H54 (cell line): ENCODE measurements at places on chromosomes 4 and X.

GRCh38 chr4:98519268-98519977, 139.0 kb downstream of the TSPAN5 start:
- no peak for DNase-seq

DNA sequence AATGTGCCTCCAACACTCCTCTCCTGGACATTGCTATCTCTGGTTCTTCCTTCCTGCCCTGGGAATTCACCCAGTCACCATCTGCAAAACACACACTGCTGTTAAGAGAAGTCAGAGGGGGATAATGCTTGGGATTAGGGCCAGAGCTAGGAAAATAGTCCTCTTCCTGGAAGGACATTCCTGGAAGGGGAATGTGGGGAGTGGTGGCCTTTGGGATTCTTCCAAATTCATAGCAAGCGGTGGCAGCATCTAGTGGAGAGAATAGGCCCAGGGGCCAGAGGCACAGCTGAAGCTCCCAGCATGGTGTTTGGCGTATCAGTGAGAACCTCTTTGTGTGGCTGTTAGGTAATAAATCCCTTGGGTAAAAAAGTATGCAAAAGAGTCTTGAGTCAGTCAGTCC, 34.3 kb downstream of the SHROOM4 start:
- no peak for DNase-seq

DNA sequence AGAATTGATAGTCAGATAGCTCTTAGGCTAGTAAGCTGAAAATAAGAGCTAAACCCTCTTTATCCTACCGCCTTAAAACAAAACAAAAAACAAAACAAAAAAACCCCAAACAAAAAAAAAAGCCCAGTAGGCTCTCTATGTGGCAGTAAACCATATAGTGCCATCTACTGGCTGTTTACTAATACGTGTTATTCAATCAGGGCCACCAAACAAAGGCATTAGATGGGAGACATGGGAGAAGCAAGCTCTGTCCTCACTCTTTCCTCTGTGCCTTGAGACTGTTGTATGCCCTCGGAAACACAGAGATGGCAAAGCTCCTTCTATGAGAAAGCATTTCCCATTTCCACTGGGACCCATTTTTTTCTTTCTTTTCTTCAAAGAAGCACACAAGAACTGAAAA, 148.8 kb upstream of the MID1 start:
- no peak for DNase-seq

DNA sequence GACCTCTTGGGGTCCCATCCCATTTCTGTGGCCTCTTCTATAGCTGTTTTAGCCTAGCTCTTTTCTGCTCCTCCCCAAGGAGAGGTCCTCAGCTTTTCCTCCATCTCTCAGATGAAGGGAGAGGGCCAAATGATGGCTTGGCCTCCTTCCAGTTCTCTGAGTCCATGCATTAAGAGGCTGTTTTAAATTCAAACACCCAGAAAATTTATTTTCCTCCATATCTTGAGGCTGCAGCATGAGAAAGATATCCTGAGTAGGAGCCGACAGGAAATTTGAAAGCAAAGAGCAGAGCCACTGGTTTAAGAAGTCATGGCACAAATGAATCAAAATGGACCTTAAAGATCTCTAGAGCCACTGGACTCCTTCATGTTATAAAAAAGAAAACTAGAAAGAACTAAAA, 558.8 kb downstream of the MID1IP1 start:
- no peak for DNase-seq

GRCh38 chr4:41174444-41174843, 39.9 kb downstream of the APBB2 start:
- DNase-seq, result no peak

- no peak for DNase-seq
Measured at GRCh38 chrX:148135738-148136137, 154.6 kb downstream of the FMR1NB start.

GRCh38 chrX:51795136-51795535, 51.9 kb downstream of the GSPT2 start:
- no peak for DNase-seq

GRCh38 chrX:135416546-135416945, 5.2 kb upstream of the SMIM10L2A start:
- DNase-seq, result no peak

- DNase-seq, result no peak
Measured at GRCh38 chr4:180341926-180342325, 1901.3 kb upstream of the TENM3 start.

- no peak for DNase-seq
Measured at GRCh38 chrX:108246304-108246954, 154.9 kb downstream of the ATG4A start.
